ENCODE measurements at places on chromosomes 1 and 21.

GRCh38 chr21:32917362-32918135 is 108.2 kb upstream of the OLIG2 start:
- DNase-seq = no peak

DNA sequence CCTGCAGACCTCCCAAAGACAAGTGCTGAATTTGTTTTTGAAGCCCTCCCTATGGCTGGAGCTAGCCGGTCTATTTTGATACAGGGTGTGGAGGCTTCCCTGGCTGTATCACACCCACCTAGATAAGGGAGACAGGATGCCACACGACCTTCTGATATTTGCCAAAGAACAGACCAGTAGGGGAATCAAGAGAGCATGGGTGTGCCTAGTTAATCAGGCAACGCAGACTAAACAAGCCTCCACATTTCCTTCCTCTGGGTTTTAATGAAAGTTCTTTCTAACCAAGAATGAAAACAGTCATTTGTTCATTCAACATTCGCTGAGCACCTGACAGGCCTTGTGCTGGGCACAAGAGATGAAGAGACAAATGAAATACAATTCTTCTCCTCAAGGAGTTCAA is 446.8 kb downstream of the PLPP3 start:
- no peak for DNase-seq

GRCh38 chr1:7040969-7041695 is 255.9 kb downstream of the CAMTA1 start:
- DNase-seq = no peak

GRCh38 chr1:89938171-89939055 is 56.5 kb upstream of the ZNF326 start:
- DNase-seq = no peak

DNA sequence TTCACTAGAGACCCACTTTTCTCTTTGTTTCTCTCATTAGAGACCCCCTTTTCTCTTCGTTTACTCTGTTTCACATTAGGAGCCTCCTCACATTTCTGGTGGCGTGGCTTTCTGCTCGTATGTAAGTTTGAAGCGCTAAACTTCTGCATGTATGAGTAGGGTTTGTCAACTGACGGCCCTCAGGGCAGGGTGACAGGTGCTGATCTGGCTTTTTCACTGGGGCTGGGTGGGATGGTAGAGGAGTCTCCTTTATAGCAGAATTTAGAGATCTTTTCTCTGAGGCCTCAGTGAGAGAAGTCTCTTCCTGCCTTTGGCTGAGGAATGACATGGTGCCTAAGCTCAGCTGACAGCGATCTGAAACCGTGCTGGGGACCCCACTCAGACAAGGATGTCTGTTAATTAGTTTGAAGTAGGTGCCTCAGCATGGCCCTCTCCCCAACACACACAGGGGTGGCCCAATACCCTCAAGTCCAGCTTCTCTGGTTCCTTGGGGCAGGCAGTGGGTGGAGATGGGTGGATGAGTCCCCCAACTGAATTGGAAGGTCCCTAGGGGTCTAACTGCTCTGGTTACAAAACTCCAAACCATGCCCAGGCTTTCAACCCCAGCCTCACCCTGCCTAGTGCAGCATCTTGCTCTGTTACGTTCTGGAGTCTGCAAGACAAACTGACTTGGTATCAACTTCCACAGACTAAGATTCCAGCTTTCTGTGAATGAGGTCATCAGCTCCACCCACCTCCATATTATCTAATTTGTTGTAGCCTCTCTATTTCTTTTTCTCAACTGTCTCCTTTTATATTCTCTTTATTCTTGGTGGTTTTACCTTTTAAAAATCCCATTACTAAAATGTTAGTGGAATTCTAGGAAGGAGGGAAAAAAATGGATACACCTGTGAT is 3.2 kb downstream of the SLC1A7 start:
- no peak for DNase-seq

DNA sequence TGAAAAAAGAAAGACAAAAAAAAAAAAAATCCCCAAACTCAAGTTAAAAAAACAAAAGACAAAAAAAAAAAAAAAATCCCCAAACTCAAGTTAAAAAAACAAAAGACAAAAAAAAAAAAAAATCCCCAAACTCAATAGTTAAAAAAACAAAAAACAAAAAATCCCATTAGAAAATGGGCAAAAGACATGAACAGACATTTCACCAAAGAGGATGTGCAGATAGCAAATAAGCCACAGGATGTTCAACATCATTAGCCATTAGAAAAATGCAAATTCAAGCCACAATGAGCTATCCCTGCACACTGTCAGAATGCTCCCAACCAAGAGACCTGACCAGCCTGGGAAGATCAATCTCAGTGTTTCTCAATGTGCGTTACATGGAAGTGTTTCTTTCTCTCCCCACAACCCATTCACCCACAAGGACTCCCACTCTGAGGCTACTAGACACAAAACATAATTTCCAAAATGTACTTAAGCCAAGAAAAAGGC is 33.9 kb downstream of the MRAP start:
- no peak for DNase-seq

GRCh38 chr1:54273795-54274163 is 73.8 kb downstream of the MRPL37 start:
- no peak for DNase-seq

DNA sequence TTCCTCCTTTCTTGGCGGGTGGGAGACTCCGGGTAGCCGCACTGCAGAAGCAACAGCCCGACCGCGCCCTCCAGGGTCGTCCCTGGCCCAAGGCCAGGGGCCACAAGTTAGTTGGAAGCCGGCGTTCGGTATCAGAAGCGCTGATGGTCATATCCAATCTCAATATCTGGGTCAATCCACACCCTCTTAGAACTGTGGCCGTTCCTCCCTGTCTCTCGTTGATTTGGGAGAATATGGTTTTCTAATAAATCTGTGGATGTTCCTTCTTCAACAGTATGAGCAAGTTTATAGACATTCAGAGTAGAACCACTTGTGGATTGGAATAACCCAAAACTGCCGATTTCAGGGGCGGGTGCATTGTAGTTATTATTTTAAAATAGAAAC is 2.5 kb downstream of the OLIG2 start:
- no peak for DNase-seq

DNA sequence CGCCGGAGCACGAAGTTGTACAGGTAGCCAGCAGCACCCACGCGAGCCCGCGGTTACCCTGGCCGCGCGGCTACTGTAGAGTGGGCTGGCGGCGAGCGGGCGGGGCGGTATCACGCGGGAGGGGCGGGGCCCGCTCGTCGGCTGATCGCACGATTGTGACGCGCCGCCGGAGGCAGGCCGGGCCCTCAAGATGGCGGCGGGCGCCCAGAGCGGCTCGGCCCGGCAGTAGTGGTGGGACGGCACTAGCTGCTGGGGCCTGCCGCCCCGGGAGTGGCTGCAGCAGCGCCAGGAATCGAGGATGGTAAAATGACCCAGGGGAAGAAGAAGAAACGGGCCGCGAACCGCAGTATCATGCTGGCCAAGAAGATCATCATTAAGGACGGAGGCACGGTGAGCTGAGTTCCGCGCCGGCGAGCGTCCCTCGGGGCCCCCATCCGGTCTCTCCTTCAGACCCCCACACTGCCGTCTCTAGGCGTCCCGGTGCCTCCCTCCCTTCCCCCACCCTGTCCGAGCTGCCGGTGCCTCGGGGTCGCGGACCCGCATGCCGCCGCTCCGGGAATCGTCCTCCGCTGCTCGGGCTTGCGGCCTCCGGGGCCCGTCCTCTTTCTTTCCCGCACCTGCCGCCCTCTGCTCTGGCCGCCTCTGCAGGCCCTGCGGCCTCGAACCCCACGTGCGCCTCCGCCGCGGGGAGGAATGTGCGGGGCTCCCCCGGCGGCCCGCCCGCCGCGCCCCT is 68.3 kb downstream of the SLC35A3 start:
- peak; percentile 85 for DNase-seq

DNA sequence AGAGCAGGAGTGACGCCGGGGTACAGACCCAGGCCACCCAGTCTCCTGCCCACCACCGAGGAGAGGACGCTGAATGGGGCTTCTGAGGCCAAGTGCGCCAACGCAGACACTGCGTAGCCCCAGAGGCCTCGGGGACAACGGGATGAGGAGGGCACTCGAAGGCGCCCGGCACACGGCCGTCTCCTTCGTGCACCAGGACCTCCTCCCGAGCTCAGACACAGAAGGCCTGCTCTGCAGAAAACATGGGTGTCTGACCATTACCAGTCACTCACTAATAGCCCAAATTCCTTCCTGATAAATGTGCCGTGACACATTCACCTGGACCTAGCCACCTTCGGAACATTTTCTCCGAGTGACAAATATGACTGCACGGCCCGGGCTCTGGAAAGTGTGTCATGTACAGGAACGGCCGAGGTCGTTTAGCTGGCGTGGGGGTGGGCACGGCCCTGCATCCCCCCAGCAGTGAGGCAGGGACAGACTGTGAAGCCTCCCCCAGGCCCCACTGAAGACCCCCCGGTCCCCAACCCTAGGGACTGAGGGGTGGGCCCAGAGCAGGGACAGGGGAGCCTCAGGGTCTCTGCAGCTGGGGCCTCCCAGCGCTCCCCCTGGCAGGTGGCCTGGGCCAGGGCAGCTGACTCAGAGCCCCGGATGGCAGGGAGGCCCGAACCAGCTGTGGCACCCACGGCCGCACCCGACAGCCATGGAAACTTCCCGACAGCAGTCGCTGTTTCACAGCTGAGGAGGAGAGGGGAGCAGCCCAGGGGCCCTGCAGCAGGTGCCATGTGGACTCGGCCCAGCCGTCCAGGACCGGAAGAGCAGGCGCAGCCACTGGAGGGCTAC is 16.7 kb upstream of the COL6A2 start:
- DNase-seq = no peak

GRCh38 chr1:151994956-151995355 is 1.3 kb upstream of the S100A10 start:
- DNase-seq = no peak

DNA sequence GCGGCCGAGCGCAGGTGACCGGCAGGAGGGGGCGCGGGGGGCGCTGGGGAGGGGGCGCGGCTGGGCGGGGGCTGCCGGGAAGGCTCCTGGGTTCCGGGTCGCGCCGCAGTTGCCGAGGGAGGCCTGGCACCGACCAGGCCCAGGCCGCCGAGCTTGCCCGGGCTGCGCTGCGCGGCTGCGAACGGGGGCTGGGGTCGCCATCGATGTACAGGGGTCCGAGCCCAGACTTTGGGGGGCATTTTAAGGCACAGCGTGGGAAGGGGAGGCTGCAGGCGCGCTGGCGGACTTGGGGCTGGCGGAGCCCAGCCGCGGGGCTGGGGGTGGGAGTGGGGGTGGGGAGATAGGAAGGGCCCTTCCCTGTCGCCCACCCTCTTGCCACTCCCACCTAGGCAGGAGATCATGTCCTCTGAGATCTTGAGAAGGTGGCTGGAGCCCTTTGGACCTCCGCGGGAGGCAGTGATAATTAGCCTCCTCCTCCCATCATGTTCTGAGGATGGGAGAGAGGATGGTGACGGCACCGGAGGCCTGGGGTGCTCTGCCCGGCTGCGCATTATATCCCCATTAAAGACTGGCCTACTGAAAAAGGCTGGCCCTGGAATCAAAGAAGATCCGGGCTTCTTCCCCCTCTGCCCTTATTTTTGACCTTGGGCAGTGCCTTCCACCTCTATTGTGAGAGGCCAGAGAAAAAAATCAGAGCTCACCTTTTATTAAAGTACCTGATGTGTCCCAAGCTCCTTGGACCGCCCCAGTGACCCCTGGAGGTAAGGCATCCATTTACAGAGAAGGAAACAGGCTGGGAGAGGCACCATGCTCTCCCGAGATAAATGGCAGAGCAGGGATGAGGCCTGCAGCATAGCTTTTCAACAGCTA is 497 bp downstream of the FBXO44 start:
- no peak for DNase-seq

DNA sequence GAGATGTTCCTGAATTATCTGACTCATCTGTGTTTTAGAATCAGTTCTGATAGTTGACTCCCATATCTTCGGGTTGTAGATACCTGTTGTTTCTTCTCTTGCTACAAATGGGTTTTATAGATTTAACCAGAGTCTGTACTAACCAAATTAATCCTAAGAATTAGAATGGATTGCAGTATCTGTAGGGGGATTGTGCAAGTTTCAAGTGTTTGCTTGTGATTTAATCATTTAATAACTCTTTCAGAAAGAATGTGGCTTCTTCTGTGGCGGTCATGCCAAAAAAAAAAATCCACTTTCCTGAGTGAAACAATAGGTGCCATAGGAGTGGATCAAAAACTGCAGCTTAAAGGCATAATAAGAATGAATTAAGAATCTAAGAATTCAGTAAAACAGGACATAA is 9.4 kb downstream of the IPO9 start:
- DNase-seq = no peak

DNA sequence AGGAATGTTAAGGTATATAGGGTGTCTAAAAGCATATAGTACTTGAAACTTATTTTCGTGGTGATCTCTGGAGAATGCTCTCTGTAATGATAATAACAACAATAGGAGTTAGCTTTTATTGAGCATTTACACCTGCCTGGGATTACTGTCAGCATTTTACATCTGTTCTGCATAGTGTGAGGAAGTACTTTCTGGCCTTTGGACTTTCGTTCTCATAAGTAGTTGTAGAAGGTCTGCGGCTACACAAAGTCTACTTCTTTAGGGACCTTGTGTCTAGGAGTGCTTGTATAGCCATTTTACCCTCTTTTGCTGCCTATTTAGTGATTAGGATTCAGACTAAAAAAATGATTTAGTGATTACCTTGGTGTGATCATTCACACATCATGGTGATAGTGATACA is 103.6 kb upstream of the GPR52 start:
- no peak for DNase-seq

DNA sequence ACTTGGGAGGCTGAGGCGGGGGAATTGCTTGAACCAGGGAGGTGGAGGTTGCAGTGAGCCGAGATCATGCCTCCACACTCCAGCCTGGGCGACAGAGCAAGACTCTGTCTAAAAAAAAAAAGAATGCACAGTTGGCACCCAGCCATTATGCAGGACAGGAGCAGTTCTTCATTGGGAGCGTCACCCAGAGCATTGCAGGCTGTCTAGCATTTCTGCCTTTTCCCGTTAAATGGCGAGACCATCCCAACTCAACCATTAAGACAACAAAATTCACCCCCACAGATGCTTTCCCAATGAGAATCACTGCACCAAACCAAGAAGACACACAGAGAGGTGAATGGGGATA is 105.8 kb downstream of the EDEM3 start:
- no peak for DNase-seq

DNA sequence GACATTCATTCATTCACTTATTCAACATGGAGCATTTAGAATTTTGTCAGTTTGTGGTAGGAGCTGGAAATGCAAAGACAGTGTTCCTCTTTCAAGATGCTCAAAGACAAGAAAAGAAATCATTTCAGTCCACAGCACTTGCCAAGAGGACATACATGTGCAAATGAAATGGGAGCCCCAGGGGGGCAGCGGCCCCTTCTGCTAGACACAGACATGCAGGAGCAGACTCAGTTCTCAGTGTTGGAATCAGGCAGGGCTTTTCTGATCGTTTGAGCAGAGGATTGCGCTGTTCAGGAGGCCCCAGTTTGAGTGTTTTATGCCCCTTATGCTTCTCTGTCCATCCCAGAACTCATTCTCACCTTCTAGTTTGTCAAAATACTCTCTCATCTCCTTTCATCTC is 35.6 kb upstream of the VASH2 start:
- no peak for DNase-seq

- no peak for DNase-seq
These were observed 7.9 kb downstream of the MYBPHL start for GRCh38 chr1:109298666-109299557.

- DNase-seq = no peak
These were observed 994 bp downstream of the RO60 start for GRCh38 chr1:193060406-193060805.

GRCh38 chr1:44519035-44519676 is 114.1 kb downstream of the RNF220 start:
- no peak for DNase-seq

All from stimulated activated CD8-positive, alpha-beta memory T cell treated with anti-CD3 and anti-CD28 coated beads, Interleukin-4, amount 100 ng/mL, for 4 hours (primary cell).